Memory B cell (primary cell): ENCODE measurements at places on chromosomes 2 and 18.

GRCh38 chr2:20930928-20931327 is 108.0 kb upstream of the LDAH start:
- no peak for DNase-seq

DNA sequence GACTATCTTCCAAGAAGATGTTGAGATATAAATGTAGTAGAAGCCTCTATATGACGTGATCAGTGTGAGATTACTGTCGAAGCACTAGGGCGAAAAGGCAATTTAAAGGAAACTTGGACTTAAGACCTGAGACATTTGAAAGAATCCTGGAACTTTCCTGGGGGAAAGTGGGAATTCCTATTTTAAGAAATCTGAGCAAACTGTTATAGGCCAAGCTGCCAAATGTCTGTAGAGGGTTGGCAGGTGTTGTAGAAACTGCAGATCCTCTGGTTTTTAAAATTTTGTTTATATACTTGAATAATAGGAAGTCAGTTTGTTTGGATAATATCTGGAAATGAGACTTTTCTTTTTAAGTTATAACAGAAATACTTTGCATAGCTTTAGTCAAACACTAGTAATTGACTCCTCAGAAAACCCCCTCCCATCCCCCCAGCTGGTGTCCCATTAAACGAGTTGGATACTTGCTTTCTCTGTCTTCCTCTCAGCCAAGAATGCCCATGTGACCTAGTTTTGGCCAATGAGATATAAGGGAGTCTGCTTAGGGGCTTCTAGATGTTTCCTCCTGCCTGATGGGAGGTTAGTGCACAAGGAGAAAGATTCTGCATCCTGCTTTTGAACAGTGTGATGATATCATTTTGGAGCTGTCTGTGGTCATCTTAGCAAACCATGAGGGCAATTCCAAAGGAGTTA is 61.2 kb downstream of the MOGAT1 start:
- DNase-seq = no peak

- no peak for DNase-seq
Measured at GRCh38 chr18:50987261-50987660, 19.4 kb downstream of the ELAC1 start.

GRCh38 chr2:61924895-61925663 is 19.6 kb downstream of the COMMD1 start:
- DNase-seq = no peak

DNA sequence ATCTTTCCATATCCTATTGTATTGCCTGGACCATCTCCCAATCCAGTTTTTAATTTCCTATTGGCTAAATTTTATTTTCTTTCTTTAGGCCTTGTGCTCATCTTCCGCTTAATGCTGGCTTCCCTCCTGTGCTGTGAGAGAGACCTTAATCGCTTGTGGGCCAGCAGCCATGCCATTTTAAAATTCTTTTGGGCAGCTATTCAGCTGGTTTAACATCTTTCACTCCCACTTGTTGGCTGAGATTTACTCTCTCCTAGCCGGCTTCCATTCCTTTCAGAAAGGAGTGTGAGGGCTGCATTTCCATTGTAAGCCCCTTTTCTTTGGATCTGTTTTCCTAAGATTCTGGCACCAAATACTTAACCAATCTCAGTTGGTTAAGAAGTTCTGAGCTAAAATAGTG is 140.9 kb upstream of the RASGRP3 start:
- DNase-seq = no peak

GRCh38 chr18:77495079-77495478 is 245.4 kb downstream of the GALR1 start:
- no peak for DNase-seq

DNA sequence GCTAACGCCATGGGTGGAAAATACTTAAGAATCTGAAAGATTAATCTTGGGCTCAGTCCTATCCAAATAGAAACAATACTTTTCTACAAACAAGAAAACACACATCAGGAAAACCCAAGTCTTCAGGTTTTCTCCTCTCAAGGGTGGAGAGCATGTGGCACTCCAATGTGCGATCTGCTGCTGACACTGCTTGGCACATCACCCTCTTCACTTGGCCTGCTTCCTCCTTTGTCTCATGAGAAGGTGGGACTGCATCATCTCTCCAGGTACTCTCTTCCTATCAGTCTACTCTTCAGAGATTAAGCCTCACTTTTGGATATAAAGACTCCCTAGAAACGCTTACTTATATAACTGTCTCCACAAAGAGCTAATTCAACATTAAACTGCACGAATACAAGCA is 26.4 kb downstream of the HDLBP start:
- no peak for DNase-seq

DNA sequence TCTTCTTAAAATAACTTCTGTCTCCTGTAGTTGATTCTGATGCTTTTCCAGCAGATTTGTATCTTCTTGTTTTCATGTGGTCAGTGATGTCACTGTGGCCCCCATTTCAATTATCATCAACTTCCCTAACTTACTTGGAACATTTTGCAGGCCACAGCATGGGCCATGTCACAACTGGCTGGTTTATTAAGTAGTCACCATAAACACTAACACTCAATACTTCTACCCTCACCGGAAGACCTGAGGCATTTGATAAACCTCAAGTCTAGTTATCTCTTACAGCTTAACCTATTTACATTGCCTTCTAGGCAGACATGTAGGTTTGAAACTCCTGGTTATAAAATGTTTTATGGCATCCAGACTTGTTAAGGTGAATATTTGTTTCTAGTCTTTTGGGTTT is 37.4 kb upstream of the PROKR1 start:
- DNase-seq = no peak

DNA sequence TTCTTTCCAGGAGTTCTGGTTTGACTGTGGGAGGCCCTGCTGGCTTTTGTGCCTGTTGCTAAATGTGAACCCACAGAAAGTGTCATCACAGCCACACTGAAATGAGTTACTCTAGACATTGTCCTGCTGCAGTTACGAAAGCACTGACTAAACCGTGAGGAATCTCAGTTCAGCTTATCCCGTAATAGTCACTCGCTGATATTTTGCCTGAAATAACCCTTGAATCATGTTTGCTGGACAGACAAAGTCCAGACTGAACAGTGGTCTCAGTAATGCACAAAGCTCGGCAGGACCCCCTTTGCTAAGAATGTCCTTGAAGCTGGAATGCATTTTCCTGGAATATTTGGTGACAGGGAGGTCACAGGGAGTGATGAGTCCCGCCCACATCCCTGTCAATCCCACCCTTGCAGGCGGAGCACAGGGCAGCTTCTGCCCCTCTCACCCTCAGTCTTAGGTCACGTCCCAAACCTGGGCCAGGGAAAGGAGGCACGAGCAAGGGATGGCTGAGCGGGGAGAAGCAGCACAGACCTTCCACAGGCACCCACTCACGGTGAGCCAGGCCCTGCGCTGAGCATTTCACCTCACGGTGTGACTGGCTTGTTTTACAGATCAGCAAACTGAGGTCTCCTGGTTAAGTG is 53.4 kb downstream of the ADI1 start:
- DNase-seq = no peak

DNA sequence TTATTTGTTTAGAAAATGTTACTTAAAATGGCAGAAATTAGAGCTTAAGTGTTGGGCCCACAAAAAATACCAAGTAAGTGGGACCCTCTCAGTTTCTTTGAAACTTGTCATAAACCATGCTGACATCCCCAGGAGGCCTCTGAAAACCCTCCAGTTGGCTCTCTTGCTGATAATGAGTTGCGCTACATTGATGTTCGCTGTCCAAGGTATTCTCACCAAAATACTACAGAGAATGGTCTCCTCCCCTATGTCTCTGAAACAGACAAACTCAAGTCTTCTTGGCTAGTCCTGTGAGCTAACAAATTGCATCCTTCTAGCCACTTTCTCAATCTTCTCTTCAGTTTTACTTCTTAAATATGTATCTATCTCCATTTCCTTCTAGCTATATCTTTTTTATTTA is 669.4 kb downstream of the IRS1 start:
- DNase-seq = no peak

- DNase-seq = no peak
Measured at GRCh38 chr2:189516546-189516945, 64.0 kb downstream of the SLC40A1 start.

GRCh38 chr18:44464398-44465180 is 216.1 kb upstream of the SETBP1 start:
- DNase-seq = no peak

DNA sequence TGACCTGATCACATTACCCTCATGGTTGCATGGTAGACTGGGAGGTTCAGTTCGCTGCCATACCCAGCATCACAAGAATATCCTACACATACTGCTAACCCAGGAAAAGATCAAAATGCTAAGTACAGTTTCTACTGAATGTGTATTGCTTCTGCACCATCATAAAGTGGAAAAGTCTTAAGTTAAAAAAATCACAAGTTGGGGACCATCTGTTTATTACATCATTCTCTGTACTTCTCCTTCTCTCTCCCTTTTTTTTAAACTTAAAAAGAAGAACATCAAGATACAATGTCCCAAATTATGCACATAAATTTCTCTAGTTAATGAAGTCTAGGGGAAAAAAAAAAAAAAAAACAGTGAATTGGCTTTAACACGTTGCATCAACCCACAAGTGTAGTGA is 43.3 kb downstream of the NBAS start:
- no peak for DNase-seq
